ENCODE measurements at places on chromosomes 13 and 19.

- no peak for DNase-seq
Observed at GRCh38 chr19:47512948-47513319, 1.9 kb downstream of the NAPA start.

GRCh38 chr13:40624383-40624782 is 42.1 kb downstream of the FOXO1 start:
- peak; percentile 38 for DNase-seq

GRCh38 chr13:27921421-27921960 is 1.7 kb downstream of the PDX1 start:
- DNase-seq = no peak

DNA sequence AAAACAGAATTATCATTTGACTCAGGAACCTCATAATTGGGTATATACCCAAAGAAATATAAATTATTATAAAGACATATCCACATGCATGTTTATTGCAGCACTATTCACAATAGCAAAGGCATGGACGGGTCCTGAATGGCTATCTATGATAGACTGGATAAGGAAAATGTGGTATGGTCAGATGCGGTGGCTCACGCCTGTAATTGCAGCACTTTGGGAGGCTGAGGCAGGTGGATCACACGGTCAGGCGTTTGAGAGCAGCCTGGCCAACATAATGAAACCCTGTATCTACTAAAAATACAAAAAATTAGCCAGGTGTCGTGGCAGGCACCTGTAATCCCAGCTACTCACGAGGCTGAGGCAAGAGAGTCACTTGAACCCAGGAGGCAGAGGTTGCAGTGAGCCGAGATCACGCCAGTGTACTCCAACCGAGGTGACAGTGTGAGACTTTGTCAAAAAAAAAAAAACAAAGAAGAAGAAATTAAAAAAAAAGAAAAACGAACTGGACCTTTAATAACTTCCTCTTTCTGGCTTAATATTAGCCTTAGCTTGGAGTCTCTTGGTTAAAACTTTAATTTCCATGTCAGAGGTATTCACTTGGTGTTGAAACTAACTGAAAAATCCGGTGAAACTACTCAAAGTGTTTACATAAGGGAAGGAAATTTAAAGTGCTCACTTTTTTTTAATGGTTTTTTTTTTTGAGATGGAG is 104.4 kb downstream of the ZNF486 start:
- DNase-seq = no peak

DNA sequence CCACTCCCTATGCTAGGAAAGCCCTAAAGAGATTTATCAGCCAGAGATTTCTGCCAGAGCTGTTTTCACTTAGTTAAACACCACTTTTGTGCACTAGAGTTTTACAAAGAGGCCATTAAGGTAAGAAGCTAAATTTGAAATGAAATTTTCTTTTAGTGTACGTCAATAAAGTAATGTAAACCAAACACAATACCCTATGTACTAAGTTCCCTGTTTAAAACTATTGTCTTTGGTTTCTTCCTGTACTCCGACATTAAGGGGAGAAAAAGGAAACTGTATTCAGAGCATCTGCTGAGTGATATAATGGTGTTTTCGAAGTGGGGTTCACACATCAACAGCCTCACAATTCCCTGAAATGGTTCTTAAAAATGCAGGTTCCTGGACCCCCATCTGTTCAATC is 40.7 kb upstream of the STARD13 start:
- DNase-seq = no peak

GRCh38 chr13:32609428-32609827 is 23.2 kb downstream of the PDS5B start:
- no peak for DNase-seq

- no peak for DNase-seq
Observed at GRCh38 chr13:20799726-20800416, 26.1 kb upstream of the EEF1AKMT1 start.

DNA sequence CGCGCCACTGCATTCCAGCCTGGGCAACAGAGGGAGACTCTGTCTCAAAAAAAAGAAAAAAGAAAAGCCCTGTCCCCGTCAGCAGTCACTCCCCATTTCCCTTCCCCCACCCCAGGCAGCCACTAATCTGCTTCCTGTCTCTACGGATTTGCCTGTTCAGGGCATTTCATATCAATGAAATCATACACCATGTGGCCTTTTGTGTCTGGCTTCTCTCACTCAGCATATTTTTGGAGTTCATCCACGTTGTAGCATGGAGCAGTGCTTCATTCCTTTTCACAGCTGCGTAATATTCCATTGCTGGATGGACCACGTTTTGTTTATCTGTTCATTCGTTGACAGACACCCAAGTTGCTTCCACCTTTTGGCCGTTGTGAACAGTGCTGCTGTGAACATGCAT is 36.1 kb upstream of the KLF2 start:
- DNase-seq = peak; percentile 43

DNA sequence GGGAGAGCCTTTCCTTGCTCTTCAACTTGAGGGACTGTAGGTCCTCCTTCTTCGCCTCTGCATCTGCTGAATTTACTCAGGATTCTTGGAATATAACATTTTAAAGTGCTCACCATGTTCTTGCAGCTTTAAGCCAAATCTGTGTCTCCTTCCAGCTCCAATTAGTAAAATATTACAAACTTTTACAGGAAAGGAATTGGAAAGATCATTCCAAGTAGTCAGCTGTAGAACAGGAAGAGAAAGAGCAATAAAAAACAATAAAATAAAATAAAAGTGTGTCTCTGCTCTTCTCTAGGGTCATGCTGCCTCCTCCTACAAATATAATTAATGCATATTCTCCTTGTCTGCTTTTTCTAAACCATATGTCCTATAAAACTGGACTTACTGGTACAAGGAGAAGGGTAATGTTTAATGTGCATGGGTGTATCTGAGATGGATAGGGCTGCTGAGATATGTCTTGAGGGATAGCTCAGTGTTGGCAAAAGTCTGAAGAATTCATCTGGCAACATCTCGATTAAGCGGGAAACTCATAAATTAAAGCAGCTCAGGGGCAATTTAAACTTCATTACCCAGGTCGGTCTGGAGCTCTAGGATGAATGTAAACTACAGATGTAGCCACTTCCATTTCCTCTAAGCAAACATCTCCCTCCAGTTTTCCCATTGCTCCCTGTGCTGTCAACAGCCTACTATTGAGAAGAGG is 25.0 kb downstream of the ENOX1 start:
- no peak for DNase-seq

DNA sequence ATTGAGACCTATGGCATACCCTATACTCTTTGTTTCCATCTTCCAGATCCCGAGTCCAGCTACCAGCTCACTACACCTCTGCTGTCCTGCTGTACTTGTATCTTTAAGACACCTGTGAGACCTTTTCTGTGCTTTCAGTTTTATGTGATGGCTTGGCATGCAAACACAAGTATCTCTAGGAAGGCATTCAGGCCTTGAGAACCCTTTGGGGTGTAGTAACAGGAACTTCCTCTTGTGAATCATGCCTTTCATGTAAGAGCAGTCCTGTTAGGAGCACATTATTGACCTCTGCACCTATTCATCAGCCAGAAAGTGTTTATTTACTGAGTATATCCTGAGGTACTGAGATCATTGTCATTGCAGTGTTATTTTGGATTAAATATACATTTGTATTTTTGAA is 87.0 kb upstream of the HTR2A start:
- DNase-seq = no peak

DNA sequence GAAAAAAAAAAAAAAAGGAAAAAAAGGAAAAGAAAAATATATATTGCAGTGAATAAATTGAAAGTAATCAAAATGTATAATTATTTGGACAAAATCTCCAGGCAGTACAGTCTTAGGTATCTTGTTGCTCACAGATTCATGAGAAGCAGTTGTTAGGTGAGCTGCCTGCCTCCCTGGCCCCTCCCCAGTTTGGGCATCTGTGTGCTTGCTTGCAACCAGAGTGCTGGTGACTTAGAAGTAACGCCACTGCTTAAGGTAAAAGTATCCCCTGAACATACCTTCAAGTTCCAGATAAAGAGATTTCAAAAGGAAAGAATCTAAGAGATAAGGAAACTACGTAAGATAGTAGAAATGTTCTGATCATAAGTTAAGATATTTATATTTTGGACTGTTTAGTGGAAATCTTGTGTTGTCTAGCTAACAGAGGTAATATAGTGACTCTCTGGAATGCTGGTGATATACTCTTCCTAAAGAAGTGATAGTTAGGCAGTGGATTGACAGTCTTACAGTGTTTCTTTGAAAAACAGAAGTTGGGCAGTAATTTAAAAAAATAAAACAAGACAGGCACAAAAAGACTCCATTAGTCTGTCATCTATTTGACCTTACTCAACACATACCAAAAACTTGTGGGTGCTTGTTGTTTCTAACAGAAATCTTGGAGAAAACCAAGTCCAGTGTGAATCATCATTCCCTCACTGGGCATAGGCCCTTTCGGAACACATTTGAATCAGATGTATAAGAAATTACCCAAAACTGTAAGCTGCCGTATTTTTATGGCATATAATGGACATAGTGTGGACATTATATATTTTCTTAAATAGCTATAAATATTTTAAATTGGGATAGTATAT is 38.3 kb upstream of the KCTD4 start:
- no peak for DNase-seq

DNA sequence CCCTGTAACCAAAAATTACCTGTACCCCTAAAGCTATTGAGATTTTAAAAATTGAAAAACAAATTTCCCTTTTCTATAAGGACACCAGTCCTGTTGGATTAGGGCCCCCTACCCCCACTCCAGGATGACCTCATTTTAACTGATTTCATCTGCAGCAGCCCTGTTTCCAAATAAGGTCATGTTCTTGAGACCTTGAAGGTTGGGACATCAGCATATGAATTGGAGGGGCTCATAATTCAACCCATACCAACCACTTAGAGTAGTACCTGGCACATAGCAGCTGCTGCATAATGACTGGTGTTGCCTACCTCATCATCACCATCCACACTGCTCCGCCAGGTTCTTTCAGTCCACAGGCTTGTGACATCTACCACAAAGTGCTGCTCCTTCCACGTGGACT is 17.6 kb downstream of the ZNF71 start:
- DNase-seq = no peak

DNA sequence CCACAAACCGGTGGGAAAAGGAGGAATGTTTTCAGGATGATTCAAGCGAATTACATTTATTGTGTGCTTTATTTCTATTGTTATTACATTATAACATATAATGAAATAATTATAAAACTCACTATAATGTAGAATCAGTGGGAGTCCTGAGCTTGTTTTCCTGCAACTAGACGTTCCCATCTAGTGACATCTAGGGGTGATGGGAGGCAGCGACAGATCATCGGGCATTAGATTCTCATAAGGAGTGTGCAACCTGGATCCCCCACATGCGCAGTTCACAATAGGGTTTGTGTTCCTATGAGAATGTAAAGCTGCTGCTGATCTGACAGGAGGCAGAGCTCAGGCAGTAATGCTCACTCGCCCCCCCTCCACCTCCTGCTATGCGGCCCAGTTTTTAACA is 54.5 kb downstream of the SPTBN4 start:
- DNase-seq = peak; percentile 59

- DNase-seq = no peak
Observed at GRCh38 chr19:5432687-5433086, 22.5 kb upstream of the ZNRF4 start.

- no peak for DNase-seq
Observed at GRCh38 chr19:54916822-54917221, 10.9 kb downstream of the NCR1 start.

GRCh38 chr13:53042877-53043276 is 14.3 kb downstream of the OLFM4 start:
- no peak for DNase-seq

DNA sequence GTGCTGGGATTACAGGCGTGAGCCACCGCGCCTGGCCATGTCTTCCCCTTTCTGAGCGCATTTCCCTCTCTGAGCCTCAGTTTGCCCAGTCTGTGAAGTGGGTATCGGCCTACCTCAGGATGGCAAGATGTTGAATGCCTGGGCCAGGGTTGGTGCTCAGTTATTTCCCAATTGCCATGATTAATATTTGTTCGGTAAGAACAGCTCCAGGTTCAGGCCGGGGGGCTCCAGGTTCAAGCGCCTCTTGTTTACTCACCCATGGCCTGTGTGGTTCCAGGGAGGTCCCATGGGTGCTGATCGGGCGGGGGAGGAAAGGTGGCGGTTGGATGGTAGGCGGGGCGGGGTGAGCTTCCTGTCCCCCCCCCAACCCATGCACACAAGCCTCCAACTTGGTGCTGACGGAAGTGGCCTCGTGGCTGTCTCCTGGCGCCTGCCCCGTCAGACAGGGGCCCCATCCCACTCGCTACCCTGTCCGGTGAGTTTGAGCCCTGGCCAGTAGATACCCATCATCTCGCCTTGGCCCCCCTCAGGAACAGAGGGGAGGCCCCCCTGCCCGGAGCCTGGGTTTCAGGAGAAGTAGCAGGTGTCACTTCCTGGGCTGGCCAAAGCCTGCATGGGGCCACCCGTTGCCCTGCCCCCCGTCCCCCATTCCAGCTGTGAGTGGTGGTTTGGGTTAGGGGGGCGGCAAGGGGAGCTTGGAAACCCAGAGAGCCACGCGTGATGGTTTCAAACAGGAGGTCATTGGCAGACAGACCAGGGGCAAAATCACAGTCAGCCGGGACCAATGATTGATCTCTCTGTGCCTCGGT is at the start of gene FCHO1:
Gene FCHO1, plus strand, starts transcription at position 375 of the 809 bp plus-strand sequence. CDS start 3,688 bp downstream, outside the sequence.
- DNase-seq = no peak

- peak; percentile 36 for DNase-seq
Observed at GRCh38 chr13:34416971-34417380, 525.1 kb upstream of the NBEA start.

DNA sequence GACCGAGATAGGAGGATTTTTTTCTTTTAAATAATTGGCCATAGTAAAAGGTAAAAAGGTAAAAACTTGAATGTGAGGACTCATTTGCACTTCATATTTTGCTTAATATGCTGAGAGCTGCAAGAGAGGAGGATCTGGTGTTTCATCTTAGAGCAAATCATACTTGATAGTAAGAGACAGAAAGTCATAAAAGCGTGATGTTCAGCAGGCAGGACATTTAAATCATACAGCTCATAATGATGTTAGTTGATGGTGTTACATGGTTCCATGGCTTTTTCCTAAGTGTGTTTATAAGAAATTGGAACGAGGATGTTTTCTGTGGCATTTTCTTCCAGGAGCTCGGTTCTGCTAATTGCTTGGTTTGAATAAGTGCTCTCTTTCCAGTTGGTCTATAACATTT is 16.3 kb downstream of the ATP11A start:
- no peak for DNase-seq

DNA sequence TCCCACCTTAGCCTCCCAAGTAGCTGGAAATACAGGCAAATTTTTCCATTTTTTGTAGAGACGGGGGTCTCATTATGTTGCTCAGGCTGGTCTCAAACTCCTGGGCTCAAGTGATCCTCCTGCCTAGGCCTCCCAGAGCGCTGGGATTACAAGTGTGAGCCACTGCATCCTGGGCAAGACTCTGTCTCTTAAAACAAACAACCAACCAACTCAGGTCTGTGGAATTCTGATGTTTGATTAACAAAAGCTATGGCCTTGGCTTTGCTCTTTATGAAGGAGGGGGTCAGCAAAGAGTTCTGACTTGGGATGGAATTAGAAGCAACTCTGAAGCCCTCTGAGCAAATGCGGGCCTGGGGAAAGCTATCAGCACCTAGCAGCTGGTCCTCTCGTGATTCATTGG is 117.7 kb downstream of the IER2 start:
- DNase-seq = no peak

DNA sequence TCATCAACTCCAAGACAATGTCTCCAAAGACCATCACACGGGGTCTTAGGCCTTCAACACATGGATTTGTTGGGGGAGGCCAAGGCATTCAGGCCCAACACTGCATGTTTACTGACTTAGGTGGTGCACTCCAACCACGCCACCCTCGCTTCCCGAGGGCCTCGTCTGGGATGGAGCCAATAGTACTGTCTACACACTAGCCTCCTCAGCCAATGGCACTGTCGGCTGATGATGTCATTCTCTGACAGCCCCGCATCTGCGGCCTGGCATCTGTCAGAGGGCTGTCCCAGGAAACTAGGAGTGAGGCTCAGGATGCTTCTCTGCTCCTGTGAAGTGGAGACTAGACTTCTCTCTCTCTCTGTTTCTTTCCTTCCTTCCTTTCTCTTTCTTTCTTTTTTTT is 96.6 kb downstream of the TEX26 start:
- DNase-seq = no peak
